ENCODE measurements at places on chromosomes 4 and X.

- DNase-seq = no peak
Measured at GRCh38 chrX:35406386-35406785, 391.8 kb upstream of the MAGEB16 start.

DNA sequence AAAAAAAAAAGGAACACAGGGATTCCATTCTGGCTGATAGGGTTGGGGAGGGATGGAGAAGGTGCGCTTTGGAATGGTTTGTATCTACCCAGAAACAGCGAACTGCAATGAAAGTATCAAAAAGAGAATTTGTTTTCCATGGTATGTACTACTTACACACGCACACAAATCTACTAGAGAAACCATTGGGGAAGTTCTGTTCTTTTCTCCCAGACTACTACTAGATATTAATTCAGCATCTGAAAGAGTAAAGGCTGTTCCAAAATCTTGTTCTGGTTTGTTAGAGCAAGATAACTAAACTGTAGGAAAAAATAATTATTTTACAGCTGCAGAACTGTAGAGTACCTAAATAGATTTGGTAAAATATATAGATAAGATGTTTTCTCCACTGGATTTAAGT lies 118.4 kb downstream of the CBR4 start:
- DNase-seq = no peak

GRCh38 chrX:131634900-131635299 lies 91.0 kb downstream of the OR13H1 start:
- DNase-seq = no peak

GRCh38 chr4:3372264-3372932 lies 69.4 kb upstream of the HGFAC start:
- no peak for DNase-seq

GRCh38 chr4:84939113-84939512 lies 27.4 kb downstream of the WDFY3 start:
- DNase-seq = no peak

DNA sequence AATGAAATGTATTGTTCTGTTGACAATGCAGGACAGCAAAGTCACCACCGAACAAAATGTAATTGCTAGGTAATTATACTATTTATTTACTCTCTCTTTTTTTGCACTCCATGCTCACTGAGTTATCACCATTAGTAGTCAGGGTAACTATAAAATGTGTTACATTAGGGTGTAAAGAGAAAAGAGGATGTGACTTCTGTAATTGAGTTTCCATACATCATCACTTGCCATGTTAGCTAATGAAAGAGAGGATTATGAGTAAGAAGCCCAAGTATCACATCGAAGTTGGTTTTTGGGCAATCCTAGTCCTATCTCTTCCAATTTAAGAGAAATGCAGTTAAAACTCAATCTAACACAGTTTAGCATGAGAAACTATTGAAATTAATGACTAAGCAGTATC lies 7.6 kb downstream of the ZXDA start:
- no peak for DNase-seq

- DNase-seq = no peak
Measured at GRCh38 chr4:55311792-55312488, 34.1 kb upstream of the SRD5A3 start.

DNA sequence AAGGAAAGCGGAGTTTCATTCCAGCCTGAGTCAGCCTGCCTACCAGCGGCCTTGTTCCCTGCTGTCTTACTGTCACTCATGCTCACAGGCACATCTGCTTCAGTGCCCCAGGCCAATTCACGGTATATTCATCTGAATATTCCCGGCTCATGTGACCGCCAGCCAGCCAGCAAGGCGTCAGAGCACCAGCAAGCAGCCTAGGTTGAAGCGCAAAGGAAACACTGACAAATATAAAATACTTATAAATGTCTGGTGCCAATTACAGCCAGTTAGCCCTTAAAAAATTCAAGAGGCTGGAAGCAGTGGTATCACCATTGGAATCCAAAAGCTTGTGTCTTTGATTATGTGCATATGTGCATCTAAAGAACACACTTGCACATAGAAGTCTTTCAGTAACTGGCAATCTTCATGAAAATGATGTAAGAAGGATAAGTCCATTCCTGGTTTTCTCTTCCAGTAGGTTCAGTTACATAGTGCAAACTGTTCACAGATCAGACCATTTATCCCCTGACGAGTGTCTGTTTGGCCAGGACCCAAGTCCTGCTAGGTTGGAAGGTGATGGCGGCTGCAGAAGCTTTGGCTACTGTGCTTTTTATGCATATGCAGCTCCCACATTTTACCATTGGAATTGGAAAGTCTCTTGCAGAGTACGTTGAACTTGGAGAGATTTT lies 61.3 kb downstream of the LUZP4 start:
- DNase-seq = no peak

DNA sequence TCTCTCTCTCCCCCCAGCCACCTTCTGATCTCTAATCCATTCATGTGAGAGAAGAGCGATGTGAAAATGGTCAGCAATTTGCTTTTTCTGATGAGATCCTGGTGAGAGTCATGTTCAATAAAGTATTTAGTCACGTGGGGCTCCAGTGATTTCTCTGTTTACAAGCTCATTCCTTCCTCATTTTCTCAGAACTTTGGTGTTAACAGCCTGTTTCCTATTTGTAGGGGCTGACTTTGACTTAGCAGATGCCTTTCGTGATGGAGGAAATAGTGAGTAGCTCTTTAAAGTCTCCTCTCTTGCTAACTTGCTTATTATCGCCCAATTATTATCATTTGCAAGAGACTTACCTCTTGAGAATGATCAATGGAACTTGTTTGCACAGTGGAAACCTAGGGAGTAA lies 72.6 kb upstream of the CD99 start:
- DNase-seq = no peak

- no peak for DNase-seq
Measured at GRCh38 chr4:83905952-83906351, 370.0 kb downstream of the GPAT3 start.

DNA sequence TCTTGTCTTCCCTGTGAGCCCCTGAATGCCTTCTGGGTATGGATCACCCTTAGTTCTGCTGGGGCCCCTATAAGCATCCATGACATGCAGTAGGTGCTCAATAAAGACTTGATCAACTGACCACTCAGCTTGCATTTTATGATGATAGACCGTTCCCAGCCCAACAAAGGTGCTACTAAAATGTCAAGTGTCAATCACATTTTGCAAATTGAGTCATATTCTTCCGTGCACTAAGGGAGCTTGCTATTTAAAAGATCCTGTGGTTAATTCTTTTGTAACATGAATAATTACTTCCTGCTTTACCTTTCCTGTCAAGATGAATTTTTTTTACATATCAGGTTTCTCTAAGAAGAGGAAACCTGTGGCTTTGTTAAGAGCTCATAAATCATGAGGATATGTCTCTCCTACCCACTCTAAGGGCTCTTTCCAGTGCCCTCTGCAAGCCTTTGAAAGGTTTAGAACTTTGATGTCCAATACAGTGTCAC lies 47.6 kb downstream of the SH3KBP1 start:
- no peak for DNase-seq

GRCh38 chrX:56791456-56791855 lies 62.4 kb downstream of the NBDY start:
- DNase-seq = no peak

DNA sequence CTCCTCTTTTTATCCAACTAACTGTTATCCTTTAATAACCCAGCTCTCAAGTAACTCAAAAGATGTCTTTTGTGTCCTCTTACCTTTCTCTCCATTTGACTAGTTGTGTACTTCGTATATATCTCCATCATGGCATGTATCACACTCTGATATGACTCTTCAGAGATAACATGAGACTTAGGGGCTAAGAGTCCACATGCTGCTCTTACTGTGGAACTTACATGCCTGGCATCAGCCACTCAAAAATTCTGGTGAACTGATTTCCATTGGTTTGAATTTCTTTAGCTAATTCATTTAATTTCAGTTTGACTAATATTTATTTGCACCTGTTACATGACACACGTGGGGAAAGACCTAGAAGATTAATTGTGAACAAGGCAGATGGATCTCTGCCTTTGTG lies 317.3 kb downstream of the HS3ST1 start:
- DNase-seq = no peak

- no peak for DNase-seq
Measured at GRCh38 chr4:42761804-42762203, 104.9 kb upstream of the ATP8A1 start.

DNA sequence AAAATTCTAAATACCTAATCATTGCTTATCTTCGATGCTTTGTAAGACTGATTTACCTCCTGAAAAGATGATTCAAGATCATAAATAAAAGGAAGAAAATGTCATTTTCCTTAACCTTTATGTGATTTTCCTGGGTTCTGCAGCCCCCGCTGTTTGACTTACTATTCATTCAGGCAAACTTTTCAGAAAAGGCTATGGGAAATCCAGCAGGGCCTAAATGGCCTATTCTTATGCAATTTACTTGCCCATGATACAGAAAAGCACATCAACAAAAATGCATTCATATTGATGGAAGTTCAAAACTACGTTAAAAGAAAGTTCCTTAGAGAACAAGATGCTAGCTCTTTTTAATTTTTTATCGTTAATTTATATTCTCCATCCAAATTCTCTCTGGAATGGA lies 51.2 kb downstream of the TMEM144 start:
- DNase-seq = no peak

DNA sequence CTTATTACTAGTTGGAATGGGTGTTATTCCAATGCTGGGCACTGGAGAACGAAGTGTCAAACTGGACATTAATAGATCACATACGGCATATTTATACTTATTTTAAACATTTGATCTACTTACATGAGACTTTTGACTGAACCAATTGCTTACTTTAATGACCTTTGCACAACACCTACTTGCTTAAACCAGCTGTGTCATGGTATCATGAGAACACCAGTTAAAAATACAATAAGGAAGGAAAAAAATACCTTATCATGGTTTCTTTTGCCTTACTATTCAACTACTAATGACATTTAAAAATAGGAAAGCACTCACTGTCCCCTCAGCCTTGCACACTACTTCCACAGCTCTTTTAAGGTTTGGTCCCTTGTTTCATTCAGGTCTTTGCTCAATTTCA lies 146.9 kb downstream of the FAM13A start:
- DNase-seq = no peak

GRCh38 chr4:2285613-2286381 lies 23.9 kb upstream of the MXD4 start:
- no peak for DNase-seq

GRCh38 chrX:153490217-153490930 lies 4.4 kb upstream of the BGN start:
- DNase-seq = no peak

- no peak for DNase-seq
Measured at GRCh38 chrX:21991504-21991903, 40.6 kb upstream of the PHEX start.

GRCh38 chr4:140004549-140004895 lies 149.5 kb downstream of the MAML3 start:
- DNase-seq = no peak

DNA sequence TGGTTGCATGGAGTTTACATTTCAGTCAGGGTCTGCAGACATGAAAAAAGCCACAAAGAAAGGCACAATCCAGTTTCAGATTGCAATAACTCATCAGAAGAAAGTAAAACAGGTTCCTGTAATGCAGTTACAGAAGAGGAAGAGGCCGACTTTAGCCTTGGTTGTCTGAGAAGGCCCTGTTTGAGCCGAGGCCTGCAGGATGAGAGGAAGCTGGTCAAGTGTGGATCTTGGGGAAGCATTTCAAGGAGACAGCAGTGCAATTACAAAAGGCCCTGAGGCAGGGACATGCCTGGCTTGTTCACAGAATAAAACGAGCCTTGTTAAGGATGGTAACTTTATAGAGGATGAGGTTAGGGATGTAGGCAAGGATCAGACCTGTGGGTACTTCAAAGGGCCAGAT lies 62.4 kb downstream of the AFF2 start:
- no peak for DNase-seq

DNA sequence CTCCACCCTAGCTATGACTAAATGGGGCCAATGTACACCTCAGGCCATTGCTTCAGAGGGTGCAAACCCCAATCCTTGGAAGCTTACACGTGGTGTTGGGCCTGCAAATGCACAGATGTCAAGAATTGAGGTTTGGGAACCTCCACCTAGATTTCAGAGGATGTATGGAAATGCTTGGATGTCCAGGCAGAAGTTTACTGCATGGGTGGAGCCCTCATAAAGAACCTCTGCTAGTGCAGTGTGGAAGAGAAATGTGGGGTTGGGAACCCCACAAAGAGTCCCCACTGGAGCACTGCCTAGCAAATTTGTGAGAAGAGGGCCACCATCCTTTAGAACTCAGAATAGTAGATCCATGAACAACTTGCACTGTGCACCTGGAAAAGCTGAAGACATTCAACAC lies 284.1 kb downstream of the ANTXR2 start:
- DNase-seq = no peak

DNA sequence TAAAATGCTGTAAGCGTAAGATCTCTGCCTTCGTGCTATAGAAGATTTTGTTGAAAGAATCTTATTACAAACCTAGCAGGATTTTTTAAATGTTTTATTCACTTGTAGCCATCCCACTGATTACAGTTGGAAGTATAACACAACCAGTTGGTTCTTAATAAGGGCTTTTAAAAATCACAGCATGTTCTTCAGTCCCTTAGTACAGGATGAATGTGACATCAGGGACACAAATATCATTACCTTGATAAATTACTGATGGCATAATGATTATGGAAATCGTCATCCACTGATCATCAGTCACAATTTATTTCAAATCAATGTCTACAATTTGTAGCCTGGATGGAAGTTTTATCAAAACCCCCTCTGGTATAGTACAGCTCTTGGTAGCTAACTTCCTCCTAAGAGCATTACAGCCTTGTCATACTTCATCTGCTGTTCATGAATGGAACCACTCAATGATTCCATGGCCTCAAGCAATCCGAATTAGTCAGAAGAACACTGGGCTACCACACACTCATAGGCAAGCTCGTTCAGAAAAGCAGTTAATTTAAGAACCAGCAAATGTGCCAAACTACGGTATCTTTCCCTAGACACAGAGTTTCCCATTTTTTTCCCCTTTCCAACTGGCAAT lies 389.2 kb upstream of the TENM3 start:
- DNase-seq = no peak

GRCh38 chr4:15088394-15089035 lies 86.2 kb downstream of the CPEB2 start:
- DNase-seq = no peak

GRCh38 chrX:11756354-11757318 lies 1.4 kb upstream of the MSL3 start:
- DNase-seq = no peak

GRCh38 chr4:89373394-89373793 lies 65.8 kb upstream of the GPRIN3 start:
- no peak for DNase-seq

GRCh38 chr4:86963697-86964096 lies 28.9 kb downstream of the AFF1 start:
- no peak for DNase-seq

DNA sequence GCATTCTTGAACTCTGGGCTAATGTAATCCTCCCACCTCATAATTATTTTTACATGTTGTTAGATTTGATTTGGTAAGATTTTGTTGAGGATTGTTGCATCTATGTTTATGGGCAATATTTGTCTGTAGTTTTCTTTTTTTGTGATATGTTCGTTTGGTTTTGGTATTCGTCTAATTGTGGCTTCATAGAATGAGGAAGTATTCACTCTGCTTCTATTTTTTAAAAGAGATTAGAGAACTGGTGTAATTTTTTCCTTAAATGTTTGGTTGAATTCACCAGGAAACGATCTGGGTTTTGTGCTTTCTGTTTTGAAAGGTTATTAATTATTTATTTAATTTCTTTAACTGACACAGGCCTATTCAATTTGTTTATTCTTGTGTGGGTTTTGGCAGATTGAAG lies 161.2 kb upstream of the NUDT6 start:
- no peak for DNase-seq

Data from skeletal muscle cell (primary cell).